ENCODE measurements at places on chromosomes 5 and 9. TPM values are rescaled to one million over a fixed set of nuclear protein-coding genes. Genes with fewer than 3 reads are reported as not detected.

- no peak for DNase-seq
Observed at GRCh38 chr5:154708846-154709245, 46.3 kb upstream of the LARP1 start.

GRCh38 chr9:621201-621855 is 220.2 kb upstream of the DMRT1 start:
- peak; percentile 43 for DNase-seq

GRCh38 chr9:32855752-32856151 is 72.4 kb downstream of the TMEM215 start:
- DNase-seq, result no peak

DNA sequence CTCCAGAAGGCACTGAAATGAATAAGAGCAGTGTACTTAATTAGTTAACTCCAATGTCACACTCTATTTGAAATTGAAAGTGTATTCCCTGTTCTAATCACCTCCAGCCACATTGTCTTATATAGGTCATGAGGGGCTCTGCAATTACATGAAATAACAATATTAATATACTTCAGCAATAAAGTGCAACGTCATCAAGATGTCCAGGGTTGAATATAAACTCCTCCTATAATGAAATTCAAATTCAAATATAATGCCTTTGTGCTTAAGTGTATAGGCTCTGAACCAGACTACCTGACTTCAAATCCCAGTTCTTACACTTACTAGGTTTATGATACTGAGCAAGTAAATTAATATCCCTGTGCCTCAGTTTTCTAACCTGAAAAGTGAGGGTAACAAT is 195.6 kb upstream of the SMC2 start:
- no peak for DNase-seq

- no peak for DNase-seq
Observed at GRCh38 chr9:127458921-127459320, 7.6 kb downstream of the LRSAM1 start.

GRCh38 chr5:115470921-115471320 is 73.7 kb downstream of the FEM1C start:
- no peak for DNase-seq

GRCh38 chr5:107248066-107248695 is 422.6 kb downstream of the EFNA5 start:
- no peak for DNase-seq

DNA sequence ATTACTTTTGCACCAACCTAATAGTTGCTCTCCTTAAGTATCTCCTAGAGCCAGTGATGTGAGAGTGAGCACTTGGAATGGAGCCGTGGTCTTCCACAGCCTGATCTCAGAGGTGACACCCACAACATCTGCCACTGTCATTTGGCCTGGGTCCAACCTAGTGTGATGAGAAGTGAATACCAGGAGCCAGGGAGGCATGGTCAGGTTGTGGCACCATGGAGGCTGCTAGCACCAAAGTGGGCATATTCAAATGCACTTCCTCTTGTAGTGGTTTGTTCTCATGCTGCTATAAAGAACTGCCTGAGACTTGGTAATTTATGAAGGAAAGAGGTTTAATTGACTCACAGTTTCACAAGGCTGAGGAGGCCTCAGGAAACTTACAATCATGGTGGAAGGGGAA is 22.6 kb upstream of the CEP72 start:
- no peak for DNase-seq

- DNase-seq, result no peak
Observed at GRCh38 chr9:120946259-120946658, 19.7 kb upstream of the TRAF1 start.

Gene VPS13A
- 36.2 TPM for total RNA-seq

Gene NRARP
- 9.9 TPM for total RNA-seq
